Tibial nerve (tissue), 4 donors: ENCODE measurements at places on chromosomes 12 and 14. TPM values are rescaled to one million over a fixed set of nuclear protein-coding genes. Genes with fewer than 3 reads are reported as not detected.

Gene DTX1
- total RNA-seq: 23.2 TPM

Gene EPYC
- not detected for total RNA-seq

GRCh38 chr12:68293347-68293746 lies 38.8 kb downstream of the MDM1 start:
- no peaks in the 10 kb centered on the region for H3K27me3 ChIP-seq
- no peaks in the 10 kb centered on the region for H3K36me3 ChIP-seq
- no peak for DNase-seq
- no peak overlapping the region for H3K4me3 ChIP-seq
- H3K27ac ChIP-seq: no peak overlapping the region

DNA sequence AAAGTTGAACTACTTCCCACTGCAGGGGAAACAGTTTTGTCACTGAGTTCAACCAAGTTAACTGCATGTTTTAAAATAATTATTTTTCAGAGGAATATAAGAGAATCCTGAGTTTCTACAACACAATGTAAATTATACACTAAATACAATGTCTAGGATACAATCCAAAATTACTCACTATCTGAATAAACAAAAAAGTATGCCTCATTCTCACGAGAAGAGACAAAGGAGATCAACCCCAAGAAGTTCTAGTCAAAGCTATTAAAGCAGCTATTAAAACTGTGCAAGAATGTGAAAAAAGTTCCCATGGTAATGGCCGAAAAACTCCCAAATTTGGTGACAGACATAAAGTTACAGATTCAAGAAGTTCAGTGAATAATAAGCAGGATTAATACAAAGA lies 8.8 kb upstream of the KCNK13 start:
- H3K4me3 ChIP-seq: no peak overlapping the region
- no peak for DNase-seq
- no peaks in the 10 kb centered on the region for H3K27me3 ChIP-seq
- H3K4me1 ChIP-seq: no peaks in the 10 kb centered on the region
- no peak overlapping the region for H3K27ac ChIP-seq
